ENCODE measurements at places on chromosomes 1 and 21.

DNA sequence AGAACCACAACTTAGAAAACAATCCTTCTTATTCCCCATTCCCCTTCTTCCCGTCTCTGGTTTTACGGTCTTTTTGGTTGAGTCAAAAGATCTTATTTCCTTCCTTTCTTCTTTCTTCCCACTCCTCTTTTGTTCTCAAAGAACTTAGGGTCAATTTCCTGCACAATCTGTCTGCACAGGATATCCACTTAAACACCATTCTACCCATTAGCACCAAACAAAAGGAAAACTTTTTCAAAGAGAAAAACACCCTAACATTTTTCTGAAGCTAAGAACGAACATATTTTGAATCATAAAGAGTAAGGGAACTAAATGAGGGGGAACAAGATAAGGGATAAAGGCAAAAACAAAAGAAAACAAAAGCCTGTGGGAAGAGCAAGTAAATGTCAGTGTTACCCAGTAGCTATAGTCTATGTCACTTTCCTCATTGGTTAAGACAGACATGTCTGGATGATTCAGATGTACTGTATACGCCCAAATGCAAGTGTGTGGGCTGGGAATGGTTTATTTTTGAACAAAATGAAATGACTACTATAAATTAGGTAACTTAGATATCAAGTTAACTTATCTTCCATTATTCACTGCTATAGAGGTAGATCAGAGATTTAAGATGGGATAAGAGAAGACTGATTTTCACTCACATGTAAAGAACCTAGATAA, 59.9 kb downstream of the TOR3A start:
- peak; percentile 57 for DNase-seq

DNA sequence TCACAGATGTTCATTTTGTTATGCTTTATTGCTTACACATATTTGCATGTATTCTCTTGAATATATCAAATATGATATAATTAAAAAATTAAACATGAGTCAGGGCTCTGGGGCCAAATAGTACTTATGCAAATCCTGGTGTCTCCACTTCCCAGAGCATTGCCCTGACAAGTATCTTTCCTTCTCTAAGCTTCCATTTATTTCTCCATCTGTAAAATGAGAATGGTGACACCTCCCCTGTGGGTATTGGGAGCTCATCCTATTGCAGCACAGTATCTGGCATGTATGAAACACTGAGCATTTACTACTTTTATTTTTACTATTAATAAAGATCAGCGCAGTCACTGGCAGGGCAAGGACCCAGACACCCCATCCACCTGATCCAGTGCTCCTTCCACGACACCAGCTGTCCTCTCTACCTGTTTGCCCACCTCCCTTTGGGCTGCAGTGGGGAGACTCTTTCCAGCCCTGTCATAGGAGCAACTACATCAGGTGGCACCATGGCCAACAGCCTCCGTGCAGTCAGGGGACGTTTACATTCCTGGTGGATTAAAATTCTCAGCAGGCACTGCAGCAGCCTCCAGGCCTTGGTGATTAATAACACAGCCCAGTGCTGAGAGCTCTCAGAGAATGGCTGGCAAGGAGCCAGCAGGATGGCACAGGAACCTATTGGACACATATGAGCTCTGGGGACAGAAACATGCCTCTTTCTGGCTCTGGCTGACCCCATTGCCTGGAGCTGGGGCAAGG, 113.0 kb downstream of the DMRTB1 start:
- no peak for DNase-seq

DNA sequence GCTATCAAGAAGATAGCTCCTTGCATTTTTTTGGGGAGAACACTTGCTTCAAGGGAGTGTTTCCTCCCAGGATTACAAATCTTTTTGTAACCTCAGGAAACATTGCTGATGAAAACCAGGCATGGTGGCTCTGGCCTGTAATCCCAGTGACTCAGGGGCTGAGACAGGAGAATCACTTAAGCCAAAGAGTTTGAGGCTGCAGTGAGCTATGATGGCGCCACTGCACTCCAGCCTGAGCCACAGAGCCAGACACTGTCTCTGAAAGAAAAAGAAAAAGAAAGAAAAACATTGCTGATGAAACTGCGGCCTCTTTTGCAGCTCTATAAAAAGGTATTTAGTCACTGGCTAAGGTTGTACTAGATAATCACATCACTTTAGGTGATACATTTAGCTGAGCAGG, 7.3 kb downstream of the RNU1-2 start:
- peak; percentile 42 for DNase-seq

DNA sequence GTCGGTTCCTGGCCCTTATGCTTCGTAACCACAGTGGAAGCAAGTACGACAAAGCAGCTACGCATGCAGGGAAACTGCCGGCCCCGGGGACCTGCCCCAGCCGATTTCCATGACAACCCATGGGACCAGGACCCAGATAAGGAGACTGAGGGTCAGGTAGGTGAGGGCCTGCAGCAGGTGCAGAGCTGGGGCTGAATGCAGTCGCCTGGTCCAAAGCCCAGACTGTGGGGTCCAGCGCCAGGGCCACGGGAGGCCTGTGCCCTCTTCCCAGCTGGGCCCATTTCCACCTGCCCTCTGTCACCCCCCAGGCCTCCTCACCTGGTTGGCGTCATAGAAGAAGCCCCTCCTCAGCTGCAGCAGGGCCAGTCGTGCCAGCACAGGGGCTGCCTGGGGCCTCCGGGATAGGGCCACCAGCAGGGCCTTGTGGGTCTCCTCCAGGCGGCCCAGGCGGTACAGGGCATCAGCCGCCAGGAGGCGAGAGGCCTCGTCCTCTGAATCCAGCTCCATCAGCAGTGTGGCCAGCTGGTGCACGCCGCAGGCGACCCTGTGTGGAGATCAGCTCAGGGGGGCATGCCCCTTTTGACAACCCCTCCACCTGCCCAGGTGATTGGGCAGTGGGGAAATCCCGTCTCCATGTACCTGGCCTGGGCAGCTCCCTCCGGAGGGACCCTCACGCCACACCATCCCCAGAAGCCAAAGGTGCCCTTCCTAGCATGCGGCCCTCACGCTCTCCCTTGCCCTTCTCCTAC, 14.2 kb downstream of the TTC34 start:
- DNase-seq, result no peak

- no peak for DNase-seq
Measured at GRCh38 chr1:163187849-163188248, 14.9 kb downstream of the RGS5 start.

All from suppressor macrophage (primary cell).